ENCODE measurements at places on chromosomes 16 and 17. TPM values are rescaled to one million over a fixed set of nuclear protein-coding genes. Genes with fewer than 3 reads are reported as not detected.

The MYL11 gene
- not detected for total RNA-seq

The SOX9 gene
- total RNA-seq: 14.3 TPM

The NDUFB10 gene
- 388 TPM for total RNA-seq

The POLR3K gene
- 10.8 TPM for total RNA-seq

The NHLRC4 gene
- total RNA-seq: 2.0 TPM

The NHERF2 gene
- 60.3 TPM for total RNA-seq

The KRT26 gene
- not detected for total RNA-seq

The TBC1D26 gene
- total RNA-seq: under 0.01 TPM

The ITGB3 gene
- total RNA-seq: 148 TPM

The LRRC37A3 gene
- 2.9 TPM for total RNA-seq

The SEZ6L2 gene
- total RNA-seq: 13.0 TPM

The MEIOB gene
- 3.8 TPM for total RNA-seq

The CMTM2 gene
- total RNA-seq: 0.13 TPM

The BIRC5 gene
- 122 TPM for total RNA-seq

The NR1D1 gene
- 2.1 TPM for total RNA-seq

The GAS2L2 gene
- not detected for total RNA-seq

The TP53TG3C gene
- total RNA-seq: not detected

The CEP295NL gene
- 0.16 TPM for total RNA-seq

Measured in mesangial cell (primary cell).